LNCaP clone FGC (cell line): ENCODE measurements at places on chromosomes 6 and 20.

- no peak for DNase-seq
Measured at GRCh38 chr6:20331625-20332024, 70.1 kb upstream of the E2F3 start.

GRCh38 chr6:43949551-43949991, 177.7 kb downstream of the MRPL14 start:
- no peak for DNase-seq

DNA sequence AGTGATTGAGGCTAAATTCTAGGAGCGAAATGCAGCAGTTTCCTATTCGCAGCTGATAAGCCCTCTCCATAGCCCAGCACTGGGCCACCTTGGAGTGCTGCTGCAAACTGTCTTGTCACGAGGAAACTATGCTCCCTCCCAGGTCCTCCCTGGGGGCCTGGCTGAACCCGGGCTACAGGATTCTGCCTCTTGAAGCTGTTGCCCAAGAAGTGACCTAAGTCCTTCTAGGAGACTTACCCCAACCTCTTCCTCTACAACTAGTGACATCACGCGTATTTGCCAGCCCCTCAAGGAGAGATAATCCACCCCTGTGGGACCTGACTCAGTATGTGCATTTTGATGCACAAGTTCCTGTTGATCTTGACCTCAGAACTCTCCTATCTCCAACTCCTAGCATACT, 26.5 kb upstream of the ZFAND3 start:
- no peak for DNase-seq

- no peak for DNase-seq
Measured at GRCh38 chr6:55469951-55470366, 109.0 kb downstream of the HMGCLL1 start.

- DNase-seq, result no peak
Measured at GRCh38 chr6:45739058-45739457, 276.6 kb downstream of the CLIC5 start.

GRCh38 chr6:170135461-170135820, 155.4 kb downstream of the DLL1 start:
- DNase-seq, result no peak

GRCh38 chr6:32529697-32530430, at the start of gene HLA-DRB5:
HLA-DRB5 (minus strand) TSS chr6:32530287; CDS start chr6:32530224, 63 bp downstream.
- no peak for DNase-seq

- no peak for DNase-seq
Measured at GRCh38 chr6:96613291-96613999, 50.5 kb downstream of the FHL5 start.

DNA sequence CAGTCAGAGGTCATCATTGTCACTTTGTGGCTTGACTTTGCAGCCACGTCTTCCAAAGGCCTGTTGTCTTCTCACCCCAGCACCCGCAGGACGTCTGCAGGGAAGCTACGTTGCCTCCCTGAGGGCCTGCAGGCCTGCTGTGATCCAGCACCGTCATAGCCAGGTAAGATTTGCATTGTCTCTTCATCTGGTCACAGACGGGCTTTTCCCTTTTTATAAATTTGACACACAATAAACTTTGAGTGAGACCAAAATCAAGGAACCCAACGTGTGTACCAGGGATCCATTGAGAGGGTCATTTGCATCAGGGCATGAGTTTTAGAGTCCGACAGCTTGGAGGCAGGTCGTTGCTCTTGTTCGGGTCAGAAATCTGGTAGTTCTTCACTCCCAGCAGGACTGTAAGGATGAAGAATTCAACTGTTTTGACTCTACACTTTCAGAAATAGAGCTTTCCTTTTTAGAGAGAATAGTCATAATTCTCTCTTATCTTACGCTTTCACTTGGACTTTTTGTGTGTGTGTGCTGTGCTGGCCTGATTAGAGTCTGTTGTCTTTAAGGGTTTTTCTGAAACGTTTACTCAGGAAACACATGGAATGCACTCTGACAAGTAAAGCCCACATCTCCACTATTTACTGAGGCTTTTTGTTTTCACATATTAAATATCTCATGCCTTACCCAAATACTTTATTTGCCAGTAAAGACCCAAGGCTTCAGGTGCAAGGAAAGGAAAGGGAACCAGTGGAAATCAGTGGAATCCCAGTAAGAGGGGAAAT, 177.2 kb upstream of the TAB2 start:
- DNase-seq, result no peak

DNA sequence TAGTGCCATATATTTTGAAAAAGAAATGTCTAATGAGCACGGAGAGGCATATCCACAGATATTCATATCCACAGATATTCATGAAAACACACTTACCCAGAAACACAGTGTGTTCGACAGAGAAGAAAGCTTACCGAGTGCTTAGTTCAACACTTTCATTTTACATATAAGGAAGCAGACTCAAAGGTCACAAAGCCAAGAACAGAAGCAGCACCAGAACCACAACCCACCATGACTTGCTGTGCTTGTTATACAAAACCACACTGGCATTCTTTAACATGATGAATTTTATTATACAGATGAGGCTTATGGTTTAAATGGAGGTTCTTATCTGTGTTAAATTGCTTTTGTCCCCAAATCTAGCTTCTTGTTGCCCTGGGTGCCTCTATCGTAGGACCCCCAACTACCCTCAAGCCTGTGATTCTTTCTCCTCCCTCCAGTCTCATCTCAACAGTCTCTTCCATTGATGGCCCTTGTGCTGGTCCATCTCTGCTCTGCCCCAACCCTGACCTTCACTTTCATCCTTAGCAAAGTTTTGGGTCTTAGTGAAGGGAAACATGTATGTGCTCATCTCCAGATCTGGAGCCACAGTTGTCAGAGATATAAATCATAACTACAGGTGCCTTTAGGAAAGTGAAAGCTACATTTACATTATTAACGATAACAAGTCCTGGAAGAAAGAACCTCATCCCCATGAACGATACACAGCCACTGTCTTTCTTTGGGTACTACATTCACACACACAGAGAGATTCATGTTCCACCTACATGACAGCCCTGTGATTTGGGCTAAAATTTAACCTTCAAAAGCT, 40.0 kb downstream of the SF3B5 start:
- DNase-seq, result no peak

DNA sequence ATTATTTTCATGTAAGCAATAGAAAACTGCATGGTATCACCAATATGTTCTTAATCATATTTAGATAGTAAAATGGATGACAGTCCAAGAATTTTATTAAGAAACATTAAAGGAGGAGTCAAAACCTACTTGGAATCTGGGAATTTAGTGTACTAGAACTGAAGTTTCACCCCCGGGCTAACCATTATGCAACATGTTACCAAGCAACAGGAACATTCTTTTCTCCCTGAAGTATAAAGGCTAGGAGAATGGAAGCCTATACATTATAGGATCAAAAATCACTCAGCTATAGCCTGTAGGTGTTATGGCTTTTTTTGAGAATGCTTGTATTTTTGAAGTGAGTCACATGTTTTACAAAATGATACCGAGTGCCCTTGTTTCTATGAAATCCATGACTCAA, 538.3 kb downstream of the GRIK2 start:
- DNase-seq, result no peak

GRCh38 chr6:2407525-2407924, 162.1 kb upstream of the GMDS start:
- DNase-seq, result no peak

GRCh38 chr6:156776840-156777576, at the start of gene ARID1B:
ARID1B (plus strand) TSS chr6:156777378; CDS start chr6:156777681, 303 bp downstream.
- peak; percentile 64 for DNase-seq

DNA sequence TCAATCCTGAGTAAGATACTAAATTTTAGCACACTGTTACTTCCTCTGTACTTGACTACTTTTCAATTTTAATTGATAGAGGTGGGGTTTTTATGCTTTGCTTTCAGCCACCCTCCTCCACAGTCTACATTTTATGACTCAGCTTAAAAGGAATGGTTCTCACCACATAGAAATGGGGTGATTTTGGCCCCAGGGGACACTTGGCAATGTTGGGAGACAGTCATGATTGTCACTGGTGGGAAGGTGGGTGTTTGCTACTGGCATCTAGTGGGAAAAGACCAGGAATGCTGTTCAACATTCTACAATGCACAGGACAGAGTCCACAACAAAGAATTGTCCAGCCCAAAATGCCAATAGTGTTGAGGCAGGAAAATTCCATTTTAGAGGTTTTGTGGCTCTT, 71.3 kb downstream of the PCSK2 start:
- DNase-seq, result no peak

GRCh38 chr20:5691918-5692618, 58.1 kb upstream of the SHLD1 start:
- DNase-seq, result no peak

- DNase-seq, result no peak
Measured at GRCh38 chr6:35471836-35472345, 3.7 kb downstream of the RPL10A start.

GRCh38 chr6:165618241-165618640, 44.8 kb downstream of the PDE10A start:
- DNase-seq, result no peak

DNA sequence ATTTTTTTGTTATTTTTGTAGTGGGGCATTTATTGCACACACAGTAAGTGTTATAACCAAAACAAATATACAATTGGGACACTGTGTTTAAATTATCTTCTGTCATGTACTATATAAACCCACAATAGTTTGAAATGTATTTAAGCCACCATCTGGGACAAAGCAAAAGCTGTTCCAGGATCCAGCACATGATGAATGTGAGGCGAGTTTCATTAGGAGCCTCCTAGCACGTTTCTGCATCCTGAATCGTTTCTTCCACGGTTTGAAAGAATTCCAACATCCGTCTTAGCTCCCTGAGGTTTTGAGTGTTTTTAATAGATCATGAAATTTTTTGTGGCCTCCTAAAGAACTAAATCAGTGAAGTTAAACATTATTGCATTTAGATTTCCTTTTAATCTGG, 65.8 kb downstream of the EYA4 start:
- no peak for DNase-seq

GRCh38 chr6:28225056-28225834, at the start of gene ZSCAN9:
ZSCAN9 (plus strand) TSS chr6:28225275; CDS start chr6:28227085, 1,810 bp downstream.
- DNase-seq, result peak; percentile 83

DNA sequence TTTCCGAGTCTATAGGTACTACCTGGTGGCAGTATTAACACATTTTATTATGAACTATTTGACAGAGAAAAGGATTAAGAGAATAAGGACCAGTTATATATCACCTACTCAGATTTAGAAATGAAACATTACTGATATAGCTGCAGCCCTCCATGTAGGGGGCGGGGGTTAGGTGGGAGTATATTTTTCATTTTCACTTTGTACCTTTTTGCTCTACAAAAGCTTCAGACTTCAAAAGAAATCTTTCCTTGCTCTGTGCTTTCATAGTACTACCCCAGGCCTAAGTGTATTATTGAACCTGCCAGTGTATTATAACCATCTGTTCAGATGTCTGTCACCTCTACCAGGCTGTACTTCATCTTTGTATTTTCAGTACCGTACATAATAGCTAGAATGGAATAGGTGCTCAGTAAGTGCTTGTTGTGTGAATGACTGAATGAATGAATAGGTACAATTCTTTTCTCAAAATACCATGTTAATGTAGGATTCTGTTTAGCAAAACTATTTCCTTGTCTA, 43.0 kb downstream of the CDKAL1 start:
- DNase-seq, result no peak

DNA sequence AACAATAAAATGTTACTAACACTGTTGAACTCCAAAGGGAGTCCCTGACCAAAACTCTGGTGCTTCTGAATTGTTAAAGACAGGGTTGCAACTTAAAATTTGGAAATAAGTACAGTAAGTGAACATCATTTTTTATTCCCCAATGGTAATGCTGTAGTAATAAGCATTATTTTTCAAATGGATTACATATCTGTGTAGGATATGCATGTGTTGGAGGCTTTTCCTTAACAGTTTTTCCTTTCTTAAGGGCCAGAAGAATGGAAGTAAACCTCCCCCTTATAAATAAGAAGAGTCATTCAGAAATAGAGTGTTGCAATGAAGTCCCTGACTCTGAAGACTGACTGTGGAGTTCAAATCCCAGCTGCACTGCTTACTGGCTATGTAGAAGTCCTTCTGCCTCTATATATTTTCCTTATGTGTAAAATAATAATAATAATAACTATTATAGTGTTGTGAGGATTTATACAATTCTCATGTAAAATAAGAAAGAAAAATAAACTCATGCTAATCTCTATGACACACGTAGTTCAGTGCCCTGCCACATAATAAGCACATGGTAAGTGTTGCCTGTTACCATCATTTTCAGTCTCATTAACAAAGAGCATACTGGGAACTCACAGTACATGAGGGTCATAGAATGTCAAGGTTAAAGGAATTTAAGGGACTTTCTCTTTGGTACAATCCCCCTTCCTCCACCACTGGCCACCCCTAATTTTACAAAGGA, 129.8 kb upstream of the SMLR1 start:
- DNase-seq, result no peak

- DNase-seq, result no peak
Measured at GRCh38 chr6:118372413-118372812, 175.7 kb upstream of the PLN start.

GRCh38 chr6:139713424-139713823, 339.0 kb upstream of the CITED2 start:
- DNase-seq, result no peak

DNA sequence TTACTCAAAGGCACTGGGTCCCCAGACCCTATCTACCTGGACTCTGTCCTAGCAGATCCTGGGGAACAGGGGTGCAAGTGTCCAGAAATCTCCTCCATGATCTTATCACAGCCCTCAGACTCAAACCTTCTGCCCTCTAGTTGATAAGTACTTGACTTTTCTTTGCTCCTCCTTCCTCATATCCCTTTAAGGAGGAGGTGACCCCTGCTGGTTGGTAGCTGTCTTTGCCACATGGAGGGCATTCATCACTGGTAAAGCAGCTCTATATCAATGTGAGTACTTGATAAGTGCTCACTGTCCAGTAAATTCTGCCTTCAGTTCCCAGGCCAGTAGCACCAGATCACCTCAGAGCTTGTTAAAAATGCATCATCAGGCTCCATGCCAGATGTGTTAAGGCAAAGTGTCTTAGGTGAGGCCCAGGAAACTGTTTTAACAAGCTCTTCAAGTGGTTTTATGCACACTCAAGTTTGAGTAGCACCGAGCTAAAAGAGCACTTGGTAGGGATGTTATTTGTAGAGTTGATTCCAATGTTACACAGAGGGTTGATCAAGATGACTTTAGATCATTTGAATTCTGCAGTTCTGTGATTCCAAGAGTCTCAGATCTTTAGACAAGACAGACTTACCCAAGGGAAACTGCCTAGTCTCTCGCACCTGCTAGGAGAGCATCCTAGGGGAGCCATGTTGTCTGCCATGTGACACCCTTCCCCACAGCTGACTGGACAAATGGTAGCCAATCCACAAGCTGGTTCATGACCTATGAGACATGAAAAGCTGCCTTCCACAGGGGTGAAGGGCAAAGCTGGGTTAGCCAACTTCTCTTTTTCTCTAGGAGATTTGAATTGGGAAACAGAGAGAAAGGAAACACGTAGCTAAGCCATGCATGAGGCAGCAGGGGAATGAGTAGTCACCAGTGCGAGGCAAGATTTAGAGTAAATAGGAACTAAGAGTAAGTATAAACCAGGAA, 18.6 kb downstream of the TREML2 start:
- peak; percentile 58 for DNase-seq
